ENCODE measurements at places on chromosomes 4 and X.
A peak's percentile ranks its signal among the peaks of the same experiment; 100 is the strongest.

- peak; percentile 93 for DNase-seq
Measured at GRCh38 chr4:184168406-184169019, 49.2 kb downstream of the ENPP6 start.

DNA sequence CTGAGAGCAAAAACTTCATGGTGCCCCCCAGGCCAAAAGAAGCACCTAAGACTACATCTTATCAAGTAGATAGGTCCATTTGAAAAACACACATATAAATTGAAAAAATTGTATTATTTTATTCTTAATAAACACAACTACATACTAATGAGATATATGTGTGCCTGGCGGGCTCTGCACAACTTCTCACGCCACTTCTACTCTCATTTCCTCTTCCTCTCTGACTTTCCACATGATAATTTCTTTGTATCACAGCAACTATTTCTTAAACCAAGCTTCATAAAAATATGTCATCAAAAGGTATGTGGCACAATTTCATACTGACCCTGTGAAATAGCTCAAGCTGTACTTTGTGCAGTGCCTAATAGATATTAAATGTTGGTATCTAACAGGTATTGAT lies 10.7 kb upstream of the NPY2R start:
- no peak for DNase-seq

GRCh38 chr4:114286262-114286810 lies 306.9 kb upstream of the ARSJ start:
- no peak for DNase-seq

DNA sequence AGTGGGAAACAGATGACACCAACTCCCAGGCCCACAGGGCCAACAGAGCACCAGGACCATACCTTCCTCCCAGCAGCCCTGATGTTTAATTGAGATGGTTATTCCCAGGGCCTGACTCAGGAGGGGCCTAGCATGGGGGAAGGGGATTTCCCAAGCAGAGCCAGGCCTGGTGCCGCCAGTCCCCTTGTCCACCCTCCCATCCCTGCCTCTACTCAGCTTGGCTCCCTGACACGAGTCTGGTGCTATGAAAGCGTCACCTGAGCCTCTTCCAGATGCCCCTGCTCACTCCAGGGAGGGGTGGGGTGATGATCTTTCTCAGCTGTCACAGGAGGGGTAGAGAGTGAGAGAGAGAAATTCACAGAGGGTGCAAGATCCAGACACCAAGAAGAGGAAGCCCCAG lies 72.7 kb downstream of the EFNB1 start:
- DNase-seq: no peak

GRCh38 chrX:74500555-74500954 lies 79.3 kb downstream of the SLC16A2 start:
- DNase-seq: no peak

- DNase-seq: no peak
Measured at GRCh38 chr4:138576684-138577083, 334.5 kb upstream of the SLC7A11 start.

- DNase-seq: no peak
Measured at GRCh38 chr4:3745886-3746656, 20.1 kb upstream of the ADRA2C start.

Measured in lower leg skin (tissue), 4 donors.